Activated T-cell treated with anti-CD3 and anti-CD28 coated beads, Interleukin-2, amount 50 U/mL, for 72 hours (primary cell): ENCODE measurements at places on chromosomes 6 and 20. TPM values are rescaled to one million over a fixed set of nuclear protein-coding genes. Genes with fewer than 3 reads are reported as not detected.

- H3K36me3 ChIP-seq, result no peaks in the 10 kb centered on the region
- no peak overlapping the region for H3K27ac ChIP-seq
- no peak overlapping the region for H3K4me3 ChIP-seq
- H3K27me3 ChIP-seq, result peaks cover 15% of the 10 kb centered on the region
- peak; percentile 16 for DNase-seq
These were observed 46.9 kb upstream of the ENPP5 start for GRCh38 chr6:46217671-46218131.

- no peak overlapping the region for H3K27ac ChIP-seq
- H3K36me3 ChIP-seq, result peaks cover 4% of the 10 kb centered on the region
- peaks cover 75% of the 10 kb centered on the region for H3K4me1 ChIP-seq
These were observed 26.2 kb downstream of the CDYL start for GRCh38 chr6:4802312-4802935.

DNA sequence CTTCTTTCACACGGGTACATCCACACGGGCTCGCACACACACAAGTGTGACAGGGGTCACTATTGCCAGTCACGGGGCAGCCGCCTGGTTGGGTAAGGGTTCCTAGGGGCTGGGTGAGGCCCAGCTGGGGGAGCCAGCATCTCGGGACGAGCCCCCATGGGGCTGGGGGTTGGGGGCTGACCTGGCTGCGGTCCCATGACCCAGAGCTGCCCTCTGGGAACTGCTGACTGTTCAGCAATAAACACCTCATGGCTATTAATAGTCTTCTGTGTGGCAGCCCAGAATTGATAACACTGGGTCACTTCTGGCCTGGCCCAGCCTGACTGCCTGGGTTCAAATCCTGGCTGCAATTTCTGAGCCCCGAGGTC is 23.8 kb downstream of the VEGFA start:
- no peak for DNase-seq
- H3K27me3 ChIP-seq, result no peaks in the 10 kb centered on the region
- H3K4me1 ChIP-seq, result no peaks in the 10 kb centered on the region
- H3K36me3 ChIP-seq, result no peaks in the 10 kb centered on the region
- H3K4me3 ChIP-seq, result no peak overlapping the region

GRCh38 chr6:124551711-124552233 is 410.5 kb upstream of the RNF217 start:
- H3K4me1 ChIP-seq, result no peaks in the 10 kb centered on the region
- no peaks in the 10 kb centered on the region for H3K36me3 ChIP-seq
- DNase-seq, result no peak
- H3K4me3 ChIP-seq, result no peak overlapping the region
- H3K27me3 ChIP-seq, result no peaks in the 10 kb centered on the region
- no peak overlapping the region for H3K27ac ChIP-seq

DNA sequence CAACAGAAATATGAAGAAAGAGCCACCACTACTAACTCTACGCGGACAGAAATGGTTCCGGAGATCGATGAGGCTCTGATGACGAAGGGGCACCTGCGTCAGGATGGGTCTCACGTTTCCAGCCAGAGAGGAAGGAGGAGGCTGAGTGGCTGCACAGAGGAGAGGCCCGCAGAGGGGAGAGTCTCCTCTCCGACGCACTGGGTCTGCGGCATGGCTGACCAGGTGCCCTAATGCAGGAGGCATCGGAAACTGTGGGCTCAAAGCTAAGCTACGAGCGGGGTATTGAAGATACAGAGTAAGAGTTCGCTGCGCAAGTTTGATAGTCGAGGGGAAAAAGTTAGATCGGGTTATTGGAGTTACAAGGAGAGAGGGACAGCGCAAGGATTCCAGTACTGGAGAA is 69.9 kb downstream of the TTLL2 start:
- H3K4me1 ChIP-seq, result no peaks in the 10 kb centered on the region
- H3K27ac ChIP-seq, result no peak overlapping the region
- peaks cover 6% of the 10 kb centered on the region for H3K27me3 ChIP-seq
- no peak for DNase-seq

Gene FAM209A
- 2.2 TPM for total RNA-seq

Gene MAP3K5
- 12.8 TPM for total RNA-seq

Gene NKX2-4
- total RNA-seq, result not detected

Gene EPB41L1
- 0.70 TPM for total RNA-seq
